ENCODE measurements at places on chromosomes 7 and 10.

- peak; percentile 34 for DNase-seq
Measured at GRCh38 chr7:27605689-27606269, 56.9 kb downstream of the HIBADH start.

- DNase-seq = no peak
Measured at GRCh38 chr10:5618829-5619228, 47.6 kb downstream of the ASB13 start.

- DNase-seq = no peak
Measured at GRCh38 chr10:62196528-62196927, 72.1 kb downstream of the RTKN2 start.

GRCh38 chr10:124386186-124387077 is 32.3 kb downstream of the OAT start:
- no peak for DNase-seq

- peak; percentile 21 for DNase-seq
Measured at GRCh38 chr7:13822678-13823077, 166.8 kb downstream of the ETV1 start.

DNA sequence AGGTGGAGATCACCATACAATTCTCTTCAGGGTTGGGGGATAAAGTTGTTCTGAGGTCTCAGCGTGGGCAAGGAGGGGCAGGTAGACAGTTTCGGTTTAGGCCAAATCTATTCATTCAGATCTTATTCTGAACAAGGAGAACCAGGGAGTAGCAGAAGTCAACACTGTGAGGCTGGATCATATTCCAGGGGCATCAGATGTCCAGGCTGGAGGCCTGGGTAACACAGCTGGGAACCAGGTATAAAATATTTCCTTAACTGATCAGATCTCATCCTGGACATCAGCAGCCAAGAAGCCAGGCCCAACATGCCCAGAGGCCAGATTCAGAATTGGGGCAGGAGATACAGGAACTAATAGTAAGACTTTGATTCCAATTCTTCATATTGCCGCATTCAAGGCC is 19.2 kb upstream of the FLNC start:
- no peak for DNase-seq

- no peak for DNase-seq
Measured at GRCh38 chr10:105674448-105674847, 1033.4 kb downstream of the SORCS3 start.

DNA sequence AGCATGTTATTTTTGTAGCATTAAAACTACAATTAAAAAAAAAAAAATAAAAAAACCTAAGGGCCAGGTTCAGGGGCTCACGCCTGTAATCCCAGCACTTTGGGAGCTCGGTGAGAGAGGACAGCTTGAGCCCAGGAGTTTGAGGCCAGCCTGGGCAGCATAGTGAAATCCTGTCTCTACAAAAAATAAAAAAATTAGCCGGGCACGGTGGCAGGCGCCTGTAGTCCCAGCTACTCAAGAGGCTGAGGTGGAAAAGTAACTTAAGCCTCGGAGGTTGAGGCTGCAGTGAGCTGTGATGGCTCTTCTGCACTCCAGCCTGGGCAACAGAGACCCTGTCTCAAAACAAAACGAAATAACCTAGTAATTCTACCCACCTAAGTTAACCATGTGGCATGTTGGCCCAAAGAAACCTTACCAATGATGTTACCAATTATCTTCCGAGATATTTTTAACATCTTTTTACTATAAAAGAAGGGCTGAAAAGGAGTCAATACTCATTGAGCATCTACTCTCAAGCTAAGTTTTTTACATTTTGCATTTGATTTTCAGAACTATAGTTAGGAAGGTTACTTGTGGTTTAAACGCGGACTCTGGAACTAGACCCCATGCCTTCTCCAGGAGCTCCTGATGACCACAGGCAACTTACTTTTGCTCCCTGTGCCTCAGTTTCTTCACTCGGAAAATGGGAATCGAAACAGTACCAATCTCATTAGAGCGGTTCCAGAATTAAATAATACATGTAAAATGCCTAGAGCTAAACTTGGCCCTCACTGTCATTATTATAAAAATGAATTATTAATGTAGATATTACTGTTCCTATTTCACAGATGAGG is 1.4 kb downstream of the ITGB1 start:
- DNase-seq = no peak

- DNase-seq = peak; percentile 70
Measured at GRCh38 chr10:71964098-71964742, at the start of gene CHST3. CHST3 (plus strand) TSS chr10:71964395; CDS start chr10:72005843, 41,448 bp downstream.

- peak; percentile 97 for DNase-seq
Measured at GRCh38 chr10:62050893-62051433, 149.5 kb downstream of the ARID5B start.

DNA sequence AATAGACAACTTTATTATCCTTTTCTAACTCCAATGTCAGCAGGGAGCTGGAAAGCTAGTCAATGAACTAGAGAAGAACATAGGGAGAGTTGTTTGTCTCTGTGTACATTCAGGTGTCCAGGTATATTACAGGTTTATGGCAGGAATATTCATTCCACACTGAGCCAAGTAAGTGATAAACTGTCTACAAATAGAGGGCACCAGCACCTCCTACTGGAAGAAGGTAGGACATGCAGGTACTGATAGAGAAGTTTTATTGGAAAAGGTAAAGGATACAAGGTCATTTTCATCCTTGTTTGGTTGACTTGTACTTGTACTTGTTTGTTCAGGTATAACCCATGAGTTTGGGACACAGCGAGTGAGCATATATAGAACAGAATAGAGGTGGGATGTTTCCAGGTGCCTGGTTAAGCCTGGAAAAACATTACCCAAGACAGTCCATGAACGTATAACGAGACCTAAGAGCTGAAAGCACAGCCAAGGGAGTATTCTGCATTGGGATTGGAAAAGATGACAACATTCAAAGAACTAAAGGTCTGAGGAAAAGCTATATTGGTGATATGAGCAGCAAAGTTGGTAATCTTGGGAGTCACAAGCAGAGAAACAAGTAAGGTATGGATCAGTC is 61.4 kb upstream of the PPP1R3C start:
- DNase-seq = peak; percentile 42

DNA sequence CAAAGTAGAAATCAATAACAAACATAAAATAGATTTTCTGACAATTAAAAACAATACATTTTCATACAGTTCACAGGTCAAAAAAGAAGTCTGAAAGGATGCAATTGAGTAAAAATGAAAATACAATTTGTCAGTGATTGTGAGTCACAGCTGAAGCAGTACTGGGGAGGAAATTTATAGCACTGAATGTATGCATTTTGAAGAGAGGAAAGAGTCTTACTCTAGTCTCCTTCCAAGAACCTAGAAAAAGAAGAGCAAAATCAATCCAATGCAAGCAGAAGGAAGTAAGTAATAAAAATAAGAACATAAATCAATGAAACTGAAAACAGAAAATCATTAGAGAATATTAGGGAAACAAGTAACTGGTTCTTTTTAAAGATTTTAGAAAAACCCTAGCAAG is 507.2 kb upstream of the IGFBP3 start:
- DNase-seq = peak; percentile 34

DNA sequence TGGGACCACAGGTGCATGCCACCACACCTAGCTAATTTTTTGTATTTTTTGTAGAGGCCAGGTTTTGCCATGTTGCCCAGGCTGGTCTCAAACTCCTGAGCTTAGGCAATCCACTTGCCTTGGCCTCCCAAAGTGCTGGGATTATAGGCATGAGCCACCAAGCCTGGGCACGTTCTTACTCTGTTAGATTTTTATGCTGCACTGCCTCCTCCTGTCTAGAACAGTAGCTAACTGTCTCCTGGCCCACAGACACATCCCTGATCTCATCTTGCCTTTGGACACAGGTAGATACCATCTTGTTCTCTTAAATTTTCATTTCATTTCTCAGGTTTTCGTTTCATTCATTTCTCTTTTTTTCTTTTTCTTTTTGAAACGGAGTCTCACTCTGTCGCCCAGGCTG is 41.1 kb downstream of the BLVRA start:
- DNase-seq = no peak

GRCh38 chr10:129438024-129438423 is 29.0 kb upstream of the MGMT start:
- no peak for DNase-seq
